ENCODE measurements at places on chromosomes 4 and X. TPM values are rescaled to one million over a fixed set of nuclear protein-coding genes. Genes with fewer than 3 reads are reported as not detected.

- no peak for DNase-seq
Observed at GRCh38 chr4:45160951-45161350, 434.6 kb upstream of the GNPDA2 start.

GRCh38 chr4:25160714-25161592 lies 704 bp upstream of the SEPSECS start:
- DNase-seq = no peak

DNA sequence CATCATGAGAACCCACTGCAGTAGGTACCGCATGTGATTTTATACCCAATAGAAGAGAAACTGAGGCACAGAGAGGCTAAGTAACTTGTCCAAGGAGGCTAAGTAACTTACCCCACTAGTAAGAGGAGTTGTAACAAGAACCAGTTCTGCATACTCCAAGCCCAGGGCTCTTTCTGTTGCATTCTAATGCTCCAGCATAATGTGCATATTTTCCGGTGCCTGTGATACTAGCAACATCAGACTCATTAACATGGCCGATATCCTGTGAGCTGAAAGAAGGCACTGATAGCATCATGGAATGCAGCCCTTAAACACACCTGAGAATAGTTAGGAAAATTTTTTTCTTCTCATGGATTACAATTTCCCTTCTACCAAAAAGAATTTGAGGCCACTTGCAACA lies 39.7 kb upstream of the KLF3 start:
- no peak for DNase-seq

GAR1 gene
- 62.2 TPM for total RNA-seq

INTS12 gene
- 20.2 TPM for total RNA-seq

MAGEC2 gene
- not detected for total RNA-seq

Data from CD8-positive, alpha-beta memory T cell (primary cell).